Fibroblast of villous mesenchyme (primary cell): ENCODE measurements at places on chromosomes 5 and 9. TPM values are rescaled to one million over a fixed set of nuclear protein-coding genes. Genes with fewer than 3 reads are reported as not detected.

Gene TCERG1
- total RNA-seq = 56.7 and 71.7 TPM in 2 replicates

Gene NUTM2F
- not detected in 2 replicates for total RNA-seq

Gene SPACA9
- 2.2 and 2.6 TPM in 2 replicates for total RNA-seq

Gene CARTPT
- total RNA-seq = not detected in 2 replicates

Gene SERINC5
- total RNA-seq = 13.8 and 15.5 TPM in 2 replicates

Gene TRPM6
- under 0.01 TPM in 2 replicates for total RNA-seq

Gene GPX3
- total RNA-seq = 3.5 and 3.9 TPM in 2 replicates

Gene PWWP2A
- 18.0 and 25.5 TPM in 2 replicates for total RNA-seq

Gene STPG3
- not detected in 2 replicates for total RNA-seq

Gene LCN1
- total RNA-seq = not detected in 2 replicates

Gene WWC1
- total RNA-seq = 0.32 and 2.2 TPM in 2 replicates

Gene BAAT
- total RNA-seq = under 0.01 TPM in 1 of 2 replicates, not detected in the other

Gene KIAA0825
- 4.8 and 9.5 TPM in 2 replicates for total RNA-seq

Gene SMAD5
- 53.5 and 85.1 TPM in 2 replicates for total RNA-seq

Gene RACK1
- total RNA-seq = 3,386 and 3,800 TPM in 2 replicates

Gene SPAG8
- 0.32 and 0.86 TPM in 2 replicates for total RNA-seq

Gene ZNF608
- total RNA-seq = 2.6 and 8.4 TPM in 2 replicates

Gene FGF1
- total RNA-seq = 8.7 and 16.0 TPM in 2 replicates

Gene DDX4
- total RNA-seq = not detected in 2 replicates

Gene EPB41L4A
- total RNA-seq = 0.64 and 0.86 TPM in 2 replicates

Gene ELOVL7
- under 0.01 TPM in 1 of 2 replicates, not detected in the other for total RNA-seq

Gene SNCAIP
- total RNA-seq = 19.0 and 32.5 TPM in 2 replicates

Gene C5orf52
- total RNA-seq = not detected in 2 replicates

Gene GRXCR2
- not detected in 2 replicates for total RNA-seq

Gene GARIN3
- not detected in 2 replicates for total RNA-seq

Gene TPM2
- total RNA-seq = 1,636 and 1,893 TPM in 2 replicates

Gene IL4
- total RNA-seq = not detected in 2 replicates

Gene RALGPS1
- 1.6 and 2.6 TPM in 2 replicates for total RNA-seq

Gene NOL6
- 30.9 and 32.4 TPM in 2 replicates for total RNA-seq
